Stimulated activated CD4-positive, alpha-beta T cell treated with anti-CD3 and anti-CD28 coated beads, Interleukin-12 subunit alpha, Interleukin-12 subunit beta, amount 100 ng/mL, for 48 hours (primary cell): ENCODE measurements at places on chromosomes 7 and 10.

- DNase-seq = no peak
These were observed 33.4 kb upstream of the PFKP start for GRCh38 chr10:3033925-3034324.

- DNase-seq = no peak
These were observed 1.9 kb upstream of the ARL4A start for GRCh38 chr7:12685550-12685949.

DNA sequence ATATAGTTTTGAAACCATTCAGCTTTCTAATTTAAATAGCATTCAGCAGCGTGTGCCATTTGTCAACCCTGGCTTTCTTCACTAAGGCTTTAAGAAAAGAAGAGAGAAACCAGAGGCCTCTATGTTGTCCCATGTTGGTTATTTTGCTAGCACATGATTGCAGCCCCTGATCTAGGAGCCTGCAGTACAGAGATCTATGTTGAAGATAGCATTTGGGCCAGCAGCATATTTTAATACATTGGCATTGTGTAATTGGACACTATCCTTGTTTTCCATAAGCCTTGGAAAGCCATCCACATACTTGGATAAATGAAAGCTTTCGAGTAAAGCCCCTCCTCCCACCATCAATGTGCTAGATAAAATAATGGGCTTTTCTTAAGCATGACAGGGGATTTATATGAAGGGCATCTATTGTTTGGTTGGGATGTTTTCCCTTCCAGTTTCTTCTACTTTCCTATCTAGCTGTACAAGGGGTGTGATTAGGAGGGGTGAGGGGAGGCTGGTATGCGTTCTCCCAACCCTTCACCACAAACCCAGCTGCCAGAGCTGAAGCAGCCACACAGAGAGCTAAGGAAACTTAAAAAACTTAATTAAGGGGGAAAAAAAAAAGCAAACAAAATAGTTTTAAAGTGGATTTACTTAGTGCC lies 23.1 kb upstream of the SDHAF3 start:
- DNase-seq = no peak

DNA sequence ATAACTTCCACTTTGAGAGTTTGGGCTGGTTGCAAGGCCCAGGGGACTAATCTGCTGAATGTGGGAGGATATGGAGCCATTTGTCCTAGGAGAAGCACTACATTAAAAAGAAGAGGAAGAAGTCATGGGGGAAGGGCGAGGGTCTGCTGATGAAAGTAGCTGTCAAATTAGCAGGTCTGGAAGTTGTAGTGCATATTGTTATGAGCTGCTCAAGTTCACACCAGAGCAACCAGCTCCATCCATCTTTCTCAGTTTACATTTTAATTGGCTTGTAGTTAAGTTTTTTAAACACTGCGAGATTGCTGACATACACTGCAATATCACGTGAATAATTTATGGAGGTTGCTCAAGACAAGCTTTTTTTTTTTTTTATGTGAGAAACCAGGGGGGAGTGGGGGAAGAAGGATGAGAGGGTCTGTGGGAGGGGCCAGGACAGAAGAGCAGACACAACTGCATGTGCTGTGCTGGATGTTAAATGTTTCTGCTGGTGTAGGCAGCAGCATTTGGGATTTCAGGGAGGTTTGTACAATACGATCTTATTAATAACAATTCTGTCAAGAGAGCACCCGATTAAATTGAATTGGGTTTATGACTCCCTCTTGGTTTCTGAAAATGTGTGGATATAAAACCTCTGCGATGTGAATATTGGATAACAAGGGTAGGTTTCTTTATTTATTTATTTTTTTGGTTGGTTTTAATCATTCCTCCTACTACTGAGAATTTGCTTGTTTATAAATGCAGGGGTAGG lies 759.0 kb upstream of the GALNT17 start:
- no peak for DNase-seq

DNA sequence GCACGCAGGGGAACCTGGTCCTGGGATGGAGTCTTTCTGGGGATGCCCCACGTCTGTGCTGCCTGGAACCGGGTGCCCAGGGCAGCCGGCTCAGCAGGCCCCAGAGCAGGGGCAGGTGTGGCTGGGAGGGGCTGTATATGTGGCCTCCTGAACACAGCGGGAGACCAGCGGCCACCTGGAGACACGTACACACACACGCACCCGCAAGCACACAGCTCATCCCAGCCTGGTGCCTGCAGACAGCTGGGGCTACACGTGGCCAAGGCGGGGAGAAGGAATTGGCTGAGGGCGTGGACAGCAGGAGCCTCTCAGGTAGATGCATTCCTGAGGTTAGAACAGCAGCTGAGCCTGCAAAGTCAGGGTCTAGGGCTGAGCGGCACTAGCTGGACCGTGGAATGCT lies 14.0 kb downstream of the ADAM8 start:
- DNase-seq = no peak

- DNase-seq = no peak
These were observed 144.2 kb downstream of the MDFIC start for GRCh38 chr7:115066050-115066449.
